ENCODE measurements at places on chromosomes 1 and 21.

DNA sequence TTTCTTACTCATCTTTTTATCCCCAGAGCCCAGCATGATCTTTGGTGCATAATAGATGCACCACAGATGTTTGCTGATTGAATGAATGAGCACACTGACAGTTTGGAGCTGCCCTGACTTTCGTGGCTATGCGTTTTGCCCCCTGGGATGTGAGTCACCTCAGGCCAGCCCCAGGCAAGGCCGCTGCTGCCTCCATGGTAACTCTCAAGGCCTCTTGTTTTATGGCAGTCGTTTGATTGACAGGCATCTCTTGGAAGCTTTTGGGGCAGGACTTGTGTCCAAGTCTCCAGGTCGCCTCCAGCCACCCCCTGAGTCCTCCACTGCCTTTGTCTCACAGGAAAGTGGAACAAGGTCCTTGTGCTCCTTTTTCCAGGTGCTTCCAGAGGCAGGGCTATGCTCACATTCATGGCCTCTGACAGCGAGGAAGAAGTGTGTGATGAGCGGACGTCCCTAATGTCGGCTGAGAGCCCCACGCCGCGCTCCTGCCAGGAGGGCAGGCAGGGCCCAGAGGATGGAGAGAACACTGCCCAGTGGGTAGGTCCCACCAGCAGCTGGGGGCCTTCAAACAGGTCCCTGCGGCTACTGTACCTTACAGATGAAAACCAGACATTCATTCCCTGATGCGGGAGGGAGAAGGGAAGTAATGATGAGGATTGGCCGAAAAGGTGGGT is 11.2 kb downstream of the PSEN2 start:
- DNase-seq = no peak

- DNase-seq = no peak
Measured at GRCh38 chr1:207579436-207579799, 65.5 kb upstream of the CR1L start.

GRCh38 chr1:117653732-117654492 is 48.1 kb downstream of the TENT5C start:
- no peak for DNase-seq

DNA sequence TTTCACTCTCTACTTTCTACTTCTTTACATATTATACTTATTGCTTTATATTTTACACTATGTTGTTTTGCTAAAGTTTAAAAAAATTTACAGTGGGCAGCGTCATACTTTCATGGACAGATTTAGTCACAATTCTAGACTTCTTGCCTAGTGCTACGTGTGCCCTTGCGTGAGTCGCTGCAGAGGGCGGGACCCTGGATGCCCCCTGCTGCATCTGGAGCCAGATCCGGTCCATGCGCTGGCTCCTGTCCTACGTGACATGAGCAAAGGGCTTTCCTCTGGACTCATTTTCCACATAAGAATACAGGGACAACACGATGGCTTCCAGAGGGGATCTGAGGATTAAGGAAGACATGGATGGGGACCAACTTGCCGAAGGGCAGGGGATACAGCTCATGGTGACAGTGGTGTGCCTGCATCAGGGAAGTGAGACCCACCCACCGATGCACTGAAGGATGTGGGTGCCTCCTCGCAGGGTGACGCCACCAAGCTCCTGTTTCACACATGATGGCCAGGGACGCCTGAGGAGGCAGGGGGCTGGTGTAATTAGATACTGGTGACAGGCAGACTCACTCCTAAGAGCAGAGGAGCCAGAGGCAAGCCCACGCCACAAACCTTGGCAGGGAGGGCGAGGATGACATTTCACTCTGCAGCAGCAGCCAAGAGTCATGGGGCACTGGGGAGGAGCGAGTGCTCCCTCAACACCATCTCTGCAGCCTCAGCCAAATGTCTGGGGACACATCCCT is 86.6 kb downstream of the DMRTB1 start:
- no peak for DNase-seq

GRCh38 chr1:48947761-48948537 is 171.3 kb upstream of the BEND5 start:
- DNase-seq = no peak

- DNase-seq = no peak
Measured at GRCh38 chr1:15701784-15702183, 17.7 kb downstream of the PLEKHM2 start.

DNA sequence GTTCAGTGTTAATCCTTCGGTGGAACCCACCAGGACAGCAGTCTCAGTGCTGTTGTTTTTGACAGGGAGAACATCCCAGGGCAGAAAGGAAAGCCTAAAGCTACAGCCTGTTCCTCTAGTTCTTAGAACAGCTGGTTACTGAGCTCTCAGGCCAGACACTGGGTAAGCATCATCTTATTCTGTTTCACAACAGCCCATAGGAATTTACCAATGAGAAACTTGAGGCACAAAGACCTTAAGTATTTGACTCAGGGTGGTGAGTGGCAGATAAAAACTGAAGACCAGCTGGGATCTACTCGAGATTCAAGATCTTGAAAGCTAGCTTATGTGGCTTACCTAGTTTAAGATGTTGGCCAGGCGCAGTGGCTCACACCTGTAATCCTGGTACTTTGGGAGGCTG is 9.4 kb upstream of the NEK2 start:
- no peak for DNase-seq

DNA sequence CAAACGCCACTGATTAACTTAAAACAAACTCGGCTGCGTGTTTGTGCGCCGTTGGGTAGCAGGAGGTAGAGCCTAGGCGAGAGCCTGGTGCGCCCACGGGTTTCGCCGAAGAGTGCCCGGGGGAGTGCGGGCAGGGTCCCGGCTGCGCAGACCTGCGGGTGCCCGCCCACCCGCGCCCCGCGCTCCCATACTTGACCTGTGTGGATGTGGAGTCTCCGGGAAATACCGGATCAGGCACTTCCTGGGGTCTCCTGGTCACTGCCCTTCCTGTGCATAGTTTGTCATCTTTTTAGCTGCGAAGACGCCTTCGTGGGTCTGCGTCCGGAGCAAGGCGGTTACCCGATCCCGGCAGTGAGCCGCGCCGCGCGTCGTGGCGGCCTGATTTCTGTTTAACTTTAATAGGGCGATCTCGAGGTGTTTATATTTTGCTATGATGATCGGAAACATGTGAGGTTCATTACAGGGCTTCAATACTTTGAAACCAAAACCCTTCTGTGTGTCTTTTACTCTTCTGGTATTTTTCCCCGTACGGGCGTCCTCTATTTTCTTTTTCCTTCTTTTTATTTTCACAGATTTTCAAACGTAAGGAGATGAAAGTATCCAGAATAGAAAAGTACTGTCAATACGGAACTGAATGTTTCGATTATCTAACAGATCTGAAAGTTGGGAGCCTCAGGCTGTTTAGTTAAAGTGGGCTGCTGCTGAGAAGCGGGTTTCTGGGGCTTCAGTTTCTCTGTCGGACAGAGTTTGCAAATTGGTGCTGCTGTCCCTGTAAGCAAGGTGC is 15.2 kb downstream of the NR5A2 start:
- no peak for DNase-seq

- no peak for DNase-seq
Measured at GRCh38 chr1:204319462-204319861, 40.3 kb downstream of the PLEKHA6 start.

GRCh38 chr1:46334030-46334384 is 6.6 kb upstream of the NSUN4 start:
- no peak for DNase-seq

DNA sequence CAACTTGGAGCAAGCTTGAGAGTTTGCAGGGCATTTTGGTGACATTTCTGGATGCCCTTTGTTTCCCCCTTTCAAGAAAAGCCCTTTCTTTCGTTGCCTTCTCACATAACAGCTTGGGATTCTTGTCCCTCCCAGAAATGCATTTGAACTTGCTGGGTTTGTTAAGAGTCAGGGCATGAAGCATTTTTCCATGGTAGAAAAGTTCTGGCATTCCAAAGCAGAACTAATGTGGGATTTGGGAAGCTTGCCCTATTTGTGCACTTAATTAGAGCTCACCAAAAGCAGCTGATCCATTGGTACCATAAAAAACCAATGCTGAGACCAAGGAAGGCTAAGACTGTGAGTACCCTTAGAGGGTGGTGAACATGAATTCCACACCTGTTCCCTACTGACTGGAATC is 99.8 kb upstream of the HOOK1 start:
- no peak for DNase-seq

GRCh38 chr1:8939362-8939995 is 6.2 kb upstream of the CA6 start:
- DNase-seq = no peak

DNA sequence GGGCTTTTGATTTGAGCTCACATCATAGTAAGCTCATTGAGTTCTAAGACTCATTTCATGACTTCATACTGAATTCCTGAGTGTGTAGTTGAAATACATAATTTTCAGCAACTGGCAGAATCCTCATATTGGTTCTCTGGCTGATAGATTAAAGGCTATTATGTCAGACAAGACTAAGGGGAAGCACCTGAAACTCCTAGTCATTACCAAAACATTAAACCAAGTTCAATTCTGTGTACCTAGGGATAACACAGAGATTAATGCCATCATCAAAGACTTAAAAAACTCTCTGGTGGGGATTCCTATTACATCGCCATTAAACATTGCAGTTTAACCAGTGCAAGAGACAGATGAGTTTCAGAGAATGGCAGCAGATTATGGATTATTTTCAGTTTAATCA is 339.1 kb downstream of the PTPRC start:
- no peak for DNase-seq

DNA sequence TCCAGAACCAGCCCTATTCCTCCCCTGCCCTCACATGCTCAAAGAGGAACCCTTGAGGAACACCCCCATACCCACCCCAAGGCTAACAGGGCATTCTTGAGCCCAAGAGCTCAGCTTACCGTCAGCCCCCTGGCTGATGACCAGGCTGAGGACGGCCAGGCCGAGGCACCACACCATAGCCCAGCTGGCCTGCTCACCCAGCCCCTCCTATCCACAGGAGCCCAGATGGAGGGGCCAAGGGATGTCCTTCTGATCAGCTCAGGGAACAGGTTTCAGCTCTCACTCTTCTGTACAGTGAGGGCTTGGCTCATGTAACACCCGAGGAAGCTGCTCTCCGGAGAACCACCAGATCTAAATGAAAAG is 2.2 kb downstream of the IGSF9 start:
- DNase-seq = no peak

DNA sequence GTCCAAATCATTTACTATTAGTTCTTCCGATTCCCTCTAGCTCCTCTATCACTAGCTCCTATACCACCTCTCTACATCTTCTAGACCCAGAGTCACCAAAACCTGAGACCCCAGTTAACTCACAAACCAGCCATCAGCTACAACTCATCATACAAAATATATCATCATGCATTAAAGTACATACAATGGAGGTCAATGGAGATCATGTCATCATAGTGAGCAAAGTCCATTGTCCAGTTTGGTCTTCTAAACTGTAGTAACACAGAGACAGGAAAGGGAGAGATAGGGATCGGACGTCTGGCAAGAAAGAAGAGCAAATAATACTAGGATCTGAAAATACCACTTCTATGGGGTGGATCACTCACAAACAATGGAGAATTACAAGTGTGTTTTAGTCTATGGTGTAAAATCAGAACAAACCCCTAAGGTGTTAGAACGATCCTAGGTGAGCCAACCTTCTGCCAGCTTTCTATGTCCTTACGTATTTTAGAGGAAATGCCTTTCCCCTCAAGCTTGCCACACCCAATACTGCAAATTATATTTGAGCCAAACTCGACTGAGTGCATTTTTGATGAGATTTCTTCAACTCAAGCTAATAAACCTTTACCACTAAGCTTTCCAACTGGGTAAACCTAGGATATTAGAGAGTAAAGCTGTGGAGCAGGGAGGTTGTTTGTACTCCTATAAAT is 3.9 kb downstream of the ADIPOR1 start:
- no peak for DNase-seq

- DNase-seq = no peak
Measured at GRCh38 chr1:1437033-1437903, 1.8 kb downstream of the VWA1 start.

GRCh38 chr21:32410916-32411315 is 1.6 kb upstream of the EVA1C start:
- DNase-seq = no peak

DNA sequence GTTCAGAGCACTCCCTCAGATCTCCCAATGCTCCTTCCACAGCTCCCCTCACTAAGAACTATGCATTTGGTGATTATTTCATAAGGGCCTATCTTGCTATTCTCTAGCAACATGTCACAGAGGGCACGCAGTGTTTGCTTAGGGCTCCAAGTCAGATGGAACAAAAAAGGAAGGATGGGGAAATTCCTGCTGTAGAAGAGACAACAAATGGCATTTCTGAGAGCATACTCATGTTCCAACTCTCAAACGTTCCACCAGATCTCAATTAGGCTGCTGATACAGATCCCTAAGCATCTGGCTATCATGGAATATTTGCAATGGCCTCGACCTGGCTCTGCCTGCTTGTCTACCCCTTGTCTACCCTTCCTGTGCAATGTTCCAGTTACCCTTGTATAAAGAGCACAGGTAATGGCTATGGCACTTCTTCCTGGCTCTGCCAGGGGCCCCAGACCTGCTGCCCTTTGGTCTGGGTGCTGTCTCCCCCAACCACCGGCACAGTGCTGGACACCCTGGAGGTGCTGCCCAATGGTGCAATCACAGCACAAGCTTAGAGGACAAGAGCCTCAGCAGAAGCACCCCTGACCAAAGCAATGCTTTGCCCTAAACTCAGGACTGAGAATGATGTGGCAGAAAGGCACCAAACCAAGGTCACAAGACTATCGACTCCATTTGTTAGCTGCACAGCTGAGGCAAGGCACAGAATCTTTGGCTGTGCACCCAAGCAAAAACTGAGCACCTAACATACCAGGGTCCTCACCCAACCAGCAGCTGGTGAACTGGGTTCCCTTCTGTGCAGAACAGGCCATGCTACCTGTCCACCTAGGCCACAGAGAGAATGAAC is 3.6 kb downstream of the PARP1 start:
- no peak for DNase-seq

GRCh38 chr1:28436211-28436769 is 66.8 kb downstream of the PHACTR4 start:
- no peak for DNase-seq

DNA sequence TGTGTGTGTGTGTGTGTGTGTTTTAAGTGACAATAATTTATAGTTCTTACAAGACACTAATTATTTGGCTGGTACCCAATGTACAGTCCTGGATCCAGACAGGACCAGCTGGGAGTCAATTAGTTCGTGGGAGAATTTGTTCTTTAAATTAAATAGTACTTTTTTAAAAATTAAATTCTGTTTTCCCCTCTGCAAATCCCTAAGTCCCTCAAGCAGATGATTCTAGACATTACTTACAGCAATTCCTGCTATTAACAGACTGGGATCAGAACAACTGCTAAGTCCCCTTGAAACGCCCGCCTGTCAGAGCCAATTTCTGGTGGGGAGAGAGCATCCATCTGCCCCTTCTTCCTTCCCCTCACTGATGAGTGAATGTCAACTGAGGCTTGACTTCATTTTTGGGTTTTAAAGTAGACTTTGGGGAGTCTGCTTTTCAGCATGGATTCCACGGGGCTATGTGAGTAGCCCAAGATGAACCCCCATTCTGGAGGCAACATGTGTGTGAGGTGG is 83.9 kb downstream of the SMYD2 start:
- no peak for DNase-seq

- DNase-seq = peak; percentile 94
Measured at GRCh38 chr1:157806431-157807149, 13.3 kb downstream of the FCRL1 start.
